ENCODE measurements at places on chromosomes 12 and 14.

- no peak for DNase-seq
These were observed 76.9 kb downstream of the SUSD6 start for GRCh38 chr14:69688299-69688649.

DNA sequence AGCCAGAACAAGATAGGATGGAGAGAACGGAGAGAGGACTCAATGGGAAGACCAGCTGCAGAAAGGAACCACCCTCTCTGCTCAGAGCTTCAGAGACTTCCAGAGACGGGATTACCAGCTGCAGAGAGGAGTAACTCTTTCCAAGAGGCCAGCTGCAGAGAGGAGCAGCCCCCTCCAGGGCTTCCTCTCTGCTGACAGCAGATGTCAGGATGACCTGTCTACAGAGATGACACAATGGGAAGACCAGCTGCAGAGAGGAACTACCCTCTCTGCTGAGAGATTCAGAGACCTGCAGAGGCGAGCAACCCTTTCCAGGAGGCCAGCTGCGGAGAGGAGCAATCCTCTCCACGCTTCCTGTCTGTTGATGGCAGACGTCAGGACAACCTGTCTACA is 61.8 kb downstream of the KLRG1 start:
- DNase-seq: no peak

DNA sequence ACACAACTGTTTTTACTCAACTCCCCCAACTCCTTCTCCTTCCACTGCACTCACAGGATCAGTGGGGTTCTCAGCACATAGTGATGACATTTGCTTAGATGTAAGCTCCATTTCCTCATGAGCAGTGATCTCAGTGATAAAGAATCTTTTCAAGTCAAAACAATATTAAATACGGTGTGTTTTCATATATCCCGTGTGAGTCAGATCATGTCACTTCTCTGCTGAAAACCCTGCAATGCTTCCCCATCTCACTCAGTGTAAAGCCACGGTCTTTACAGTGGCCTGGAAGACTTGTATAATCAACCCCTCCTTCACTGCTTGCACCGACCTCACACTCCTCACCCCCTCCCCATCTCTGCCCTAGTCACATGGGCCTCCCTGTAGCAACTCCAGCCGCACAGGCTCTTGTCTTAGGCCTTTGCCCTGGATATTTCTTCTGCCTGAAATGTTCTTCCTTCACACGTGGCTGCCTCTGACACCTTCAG is 149.7 kb upstream of the ARHGAP5 start:
- DNase-seq: no peak

GRCh38 chr14:72433511-72433910 is 460.4 kb downstream of the DPF3 start:
- DNase-seq: no peak

- DNase-seq: no peak
These were observed 92.1 kb downstream of the NINJ2 start for GRCh38 chr12:570921-571794.

- no peak for DNase-seq
These were observed 15.4 kb downstream of the SYNE2 start for GRCh38 chr14:63867933-63868921.

GRCh38 chr14:70107309-70107708 is 81.4 kb downstream of the SLC8A3 start:
- DNase-seq: no peak

DNA sequence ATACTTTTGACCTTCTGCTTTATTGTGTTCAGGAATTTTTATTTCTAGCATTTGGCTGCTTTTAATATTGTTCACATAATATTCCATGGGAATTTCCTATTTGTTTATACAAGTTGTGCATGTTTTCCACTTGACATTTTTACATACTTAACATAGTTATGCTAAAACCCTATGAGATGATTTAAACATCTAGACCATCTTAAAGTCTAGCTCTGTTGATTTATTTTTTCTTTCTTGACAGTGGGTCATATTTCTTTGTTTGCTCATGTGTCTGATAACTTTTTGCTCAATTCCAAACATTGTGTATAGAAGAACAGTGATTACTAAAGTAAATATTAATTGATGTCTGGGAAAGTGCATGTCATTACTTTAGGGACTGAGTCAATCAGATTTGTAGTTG is 202.1 kb upstream of the PDZRN4 start:
- no peak for DNase-seq

DNA sequence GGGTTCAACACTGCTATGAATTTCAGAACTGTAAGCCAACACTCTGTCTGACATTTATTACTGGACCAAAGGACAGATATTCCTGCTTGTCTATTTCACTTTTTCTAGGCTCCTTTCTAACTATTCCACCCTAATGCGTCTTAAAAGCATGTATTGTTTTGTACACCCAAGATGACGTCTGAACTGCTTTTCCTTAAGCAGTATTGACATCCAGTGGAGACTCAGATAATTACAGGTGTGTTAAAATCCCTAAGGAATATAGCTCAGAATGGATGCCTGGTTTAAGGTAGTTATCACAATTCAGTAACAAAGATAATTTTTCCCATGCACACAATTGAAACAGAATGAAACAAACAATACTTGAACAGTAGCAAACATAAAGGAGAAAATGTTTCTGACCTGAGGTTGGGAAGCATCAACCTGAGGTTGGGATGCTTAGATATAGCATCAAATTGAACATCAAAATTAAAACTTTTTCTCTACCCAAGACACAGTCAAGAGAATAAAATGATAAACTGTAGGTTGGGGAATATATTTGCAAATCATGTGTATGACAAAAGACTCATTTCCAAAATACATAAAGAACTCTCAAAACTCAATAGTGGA is 93.7 kb upstream of the PTPRR start:
- no peak for DNase-seq

DNA sequence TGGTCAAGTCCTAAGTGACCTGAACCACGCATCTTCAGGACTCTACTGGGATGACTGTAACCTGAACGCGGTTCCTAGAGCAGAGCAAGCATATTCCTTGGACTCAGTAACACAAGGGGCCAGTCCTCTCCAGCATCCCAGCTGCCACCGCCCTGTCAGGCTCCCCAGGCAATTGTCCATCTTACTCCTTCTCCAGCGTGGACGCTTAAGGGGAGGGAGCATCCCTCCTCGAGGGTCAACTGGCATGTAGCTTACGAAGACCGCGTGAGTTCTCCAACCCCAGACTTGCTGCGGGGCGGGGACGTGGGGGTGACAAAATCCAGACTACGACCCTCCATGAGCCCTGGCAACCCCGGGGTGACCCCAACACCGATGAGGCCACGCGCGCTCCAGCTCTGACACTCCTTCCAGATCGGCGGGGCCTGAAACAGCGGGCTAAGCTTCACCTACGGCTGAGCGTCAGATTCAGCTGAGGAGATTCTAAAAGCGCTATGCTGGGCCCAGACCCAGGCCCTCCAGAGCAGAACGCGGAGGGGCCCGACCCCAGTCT is 846 bp upstream of the MTHFD1 start:
- no peak for DNase-seq

DNA sequence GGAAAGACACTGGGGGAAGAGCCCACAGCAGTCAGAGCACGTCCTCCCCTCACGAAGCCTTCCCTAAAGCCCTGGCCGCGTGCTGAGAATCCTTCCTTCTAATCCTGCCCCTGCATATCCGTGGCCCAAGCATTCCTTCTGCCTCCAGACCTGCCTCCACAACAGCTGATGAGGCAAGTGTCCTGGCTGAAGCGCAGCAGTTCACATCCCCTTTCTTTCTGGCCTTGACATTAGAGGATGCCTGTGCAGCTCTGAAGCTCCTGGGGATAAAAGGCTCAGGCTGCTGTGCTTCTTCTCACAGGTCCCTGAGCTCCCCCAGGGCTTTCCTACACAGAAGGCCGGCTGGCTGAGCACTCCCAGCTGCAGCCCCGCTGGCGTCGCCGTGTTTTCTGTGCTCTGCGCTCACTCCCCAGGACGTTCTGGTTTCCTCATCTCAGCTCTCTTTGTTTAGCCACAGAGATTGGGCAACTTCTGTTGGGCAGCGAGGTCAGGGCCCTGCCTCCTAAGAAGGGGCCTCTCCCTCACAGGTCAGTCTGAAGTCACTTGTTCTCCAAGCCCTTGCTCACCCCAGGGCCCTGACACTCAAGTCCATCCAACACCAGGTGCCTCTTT is 45.8 kb downstream of the NINJ2 start:
- DNase-seq: no peak
